Left forelimb (tissue), 1 donor: ENCODE measurements at places on chromosomes 11 and 22.

DNA sequence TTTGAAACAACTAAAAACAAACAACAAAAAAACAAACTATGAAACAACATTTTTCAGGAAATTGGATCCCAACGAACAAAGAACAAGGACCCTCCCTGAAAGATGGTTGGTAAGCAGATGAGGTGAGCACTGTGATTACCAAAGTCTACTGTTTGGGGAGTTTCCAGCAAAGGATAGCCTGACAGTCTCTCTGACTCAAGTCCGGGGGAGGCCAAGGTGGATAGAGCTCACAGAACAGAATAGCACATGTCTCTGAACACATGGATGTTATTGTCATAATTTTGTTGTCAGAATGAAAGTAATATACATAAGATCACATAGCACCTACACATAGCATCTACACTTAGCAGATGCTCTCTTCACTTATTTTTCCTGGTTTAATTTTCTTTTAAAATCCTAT is 501.3 kb upstream of the TENM4 start:
- DNase-seq: no peak

GRCh38 chr11:104451197-104451893 is 287.4 kb upstream of the PDGFD start:
- DNase-seq: no peak

DNA sequence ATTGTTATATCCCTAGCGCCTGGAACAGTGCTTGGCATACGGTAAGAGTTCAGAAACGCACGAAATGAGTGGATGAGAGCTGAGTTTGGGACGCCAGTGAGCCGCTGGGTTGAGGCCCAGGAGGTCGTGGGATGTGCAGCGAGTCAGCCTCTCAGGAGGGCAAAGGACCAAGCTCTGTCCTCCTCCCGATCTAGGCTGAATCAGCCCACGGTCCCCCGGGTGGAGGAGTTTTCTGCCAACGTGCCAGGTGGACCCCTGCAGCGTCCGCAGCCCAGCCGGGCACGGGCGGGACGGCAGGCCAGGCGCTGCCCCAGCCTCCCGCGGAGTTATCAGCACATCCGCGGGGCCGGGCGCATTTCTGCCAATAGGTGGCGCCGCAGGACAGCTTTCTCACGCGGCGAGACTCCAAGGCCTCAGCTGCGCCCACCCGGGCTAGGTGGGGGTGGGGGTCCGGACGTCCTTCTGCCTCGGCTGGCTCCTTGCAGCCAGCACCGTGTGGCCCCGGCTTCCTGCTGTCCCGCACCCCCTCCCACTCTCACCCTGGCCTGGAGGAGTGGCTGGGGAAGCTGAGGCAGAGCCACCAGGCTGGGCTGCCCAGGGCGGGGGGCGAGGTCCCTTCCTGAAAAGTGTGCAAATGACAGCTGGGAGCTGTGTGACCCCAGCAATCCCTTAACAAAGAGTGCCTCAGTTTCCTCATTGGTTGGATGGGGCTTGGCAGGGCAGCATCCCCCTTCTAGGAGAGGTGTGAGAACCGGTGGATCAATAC is 2.2 kb upstream of the RPS19BP1 start:
- peak; percentile 91 for DNase-seq

GRCh38 chr11:87397011-87397865 is 359.5 kb downstream of the TMEM135 start:
- DNase-seq: no peak

- no peak for DNase-seq
Observed at GRCh38 chr11:81744336-81745116, 989.1 kb downstream of the FAM181B start.

GRCh38 chr22:21563912-21564311 is 3.6 kb upstream of the UBE2L3 start:
- DNase-seq: no peak

GRCh38 chr11:115052601-115053000 is 374.3 kb downstream of the NXPE2 start:
- no peak for DNase-seq

DNA sequence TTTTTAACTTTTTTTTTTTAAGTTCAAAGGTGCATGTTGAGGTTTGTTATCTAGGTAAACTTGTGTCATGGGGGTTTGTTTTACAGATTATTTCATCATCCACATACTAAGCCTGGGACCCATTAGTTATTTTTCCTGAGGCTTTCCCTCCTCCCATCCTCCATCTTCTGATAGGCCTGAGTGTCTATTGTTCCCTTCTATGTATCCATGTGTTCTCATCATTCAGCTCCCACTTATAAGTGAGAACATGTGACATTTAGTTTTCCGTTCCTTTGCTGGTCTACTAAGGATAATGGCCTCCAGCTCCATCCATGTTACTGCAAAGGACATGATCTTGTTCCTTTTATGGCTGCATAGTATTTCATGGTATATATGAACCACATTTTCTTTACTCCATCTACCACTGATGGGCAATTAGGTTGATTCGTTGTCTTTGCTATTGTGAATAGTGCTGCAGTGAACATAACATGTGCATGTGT is 14.4 kb downstream of the DEUP1 start:
- no peak for DNase-seq

DNA sequence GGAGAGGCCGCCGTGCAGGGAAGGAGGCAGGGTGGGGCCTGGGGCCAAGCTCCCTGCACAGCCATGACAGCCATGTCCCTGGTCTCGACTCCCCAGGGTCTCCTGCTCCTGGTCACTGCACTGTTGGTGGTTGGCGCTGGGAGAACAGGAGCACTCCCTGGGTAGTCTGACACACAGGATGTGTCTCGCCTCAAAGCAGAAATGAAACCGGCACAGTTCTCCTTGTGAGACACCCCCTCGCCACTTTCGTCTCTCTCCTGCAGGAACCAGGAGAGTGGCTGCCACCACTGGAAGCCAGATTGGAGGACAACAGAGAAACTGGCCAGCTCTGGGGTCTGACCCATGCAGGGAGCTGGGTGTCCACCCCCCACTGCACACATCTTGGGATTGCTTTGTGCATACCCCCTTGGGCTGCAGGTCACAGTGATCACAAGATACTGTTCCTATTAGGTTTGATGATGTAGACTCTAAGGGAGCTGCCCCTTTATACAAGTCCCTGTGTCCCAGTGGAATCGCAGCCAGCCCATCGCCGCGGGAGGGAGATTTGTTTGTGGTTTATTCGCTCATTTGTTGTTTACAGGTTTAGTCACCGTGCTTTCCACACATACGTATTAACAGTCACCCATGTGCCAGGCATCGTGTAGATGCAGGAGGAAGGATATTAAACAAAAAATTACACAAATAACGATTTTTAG is 27.0 kb upstream of the YWHAH start:
- DNase-seq: no peak

DNA sequence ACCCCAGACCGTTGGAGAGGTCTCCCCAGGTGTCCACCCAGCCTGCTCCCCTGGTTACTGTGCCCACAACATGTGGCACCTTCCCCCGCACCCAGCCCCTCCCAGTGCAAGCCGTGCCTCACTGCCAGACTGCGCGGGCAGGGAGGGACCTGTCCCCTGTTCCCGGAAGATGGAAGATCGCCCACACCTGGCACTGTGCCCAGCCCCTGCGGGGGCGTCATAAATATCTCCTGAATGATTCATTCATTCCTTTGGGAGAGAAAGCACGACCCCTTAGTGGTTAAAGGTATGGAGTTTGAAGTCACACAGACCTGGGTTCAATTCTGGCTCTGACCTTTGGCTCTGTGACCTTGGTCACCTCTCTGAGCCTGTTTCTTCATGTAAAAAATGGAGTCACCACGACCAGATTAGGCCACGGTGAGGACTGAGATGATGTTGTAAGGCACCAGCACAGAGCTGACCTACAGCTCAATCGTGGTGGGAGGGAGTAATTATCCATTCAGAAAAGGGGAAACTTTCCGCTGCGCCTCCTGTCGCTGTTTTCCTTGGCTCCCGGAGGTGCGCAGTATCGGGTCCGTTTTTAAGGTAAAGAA is 497 bp upstream of the SYT12 start:
- DNase-seq: no peak

GRCh38 chr22:20147237-20147988 is 3.4 kb downstream of the CCDC188 start:
- no peak for DNase-seq

DNA sequence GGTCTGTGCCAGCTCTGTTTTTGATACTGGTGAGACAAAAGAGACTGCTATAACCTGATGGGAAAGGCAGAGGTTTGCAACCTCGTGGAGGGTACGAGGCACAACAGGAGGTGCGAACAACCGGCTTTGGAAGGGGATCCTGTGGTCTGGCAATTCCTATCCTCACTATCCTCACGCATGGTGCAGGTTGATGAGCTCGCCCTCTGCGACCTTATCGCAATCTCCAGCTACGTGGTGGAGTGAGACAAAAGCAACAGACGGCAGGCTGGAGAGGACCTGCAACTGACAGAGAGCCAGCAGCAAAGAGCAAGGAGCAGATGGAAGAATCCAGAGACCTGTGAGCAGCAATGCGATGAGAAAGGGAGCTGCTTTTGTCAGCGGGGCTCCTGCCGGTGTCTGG is 47.3 kb upstream of the TSKU start:
- no peak for DNase-seq

- DNase-seq: peak; percentile 82
Observed at GRCh38 chr11:112881461-112881860, 79.8 kb upstream of the NCAM1 start.

DNA sequence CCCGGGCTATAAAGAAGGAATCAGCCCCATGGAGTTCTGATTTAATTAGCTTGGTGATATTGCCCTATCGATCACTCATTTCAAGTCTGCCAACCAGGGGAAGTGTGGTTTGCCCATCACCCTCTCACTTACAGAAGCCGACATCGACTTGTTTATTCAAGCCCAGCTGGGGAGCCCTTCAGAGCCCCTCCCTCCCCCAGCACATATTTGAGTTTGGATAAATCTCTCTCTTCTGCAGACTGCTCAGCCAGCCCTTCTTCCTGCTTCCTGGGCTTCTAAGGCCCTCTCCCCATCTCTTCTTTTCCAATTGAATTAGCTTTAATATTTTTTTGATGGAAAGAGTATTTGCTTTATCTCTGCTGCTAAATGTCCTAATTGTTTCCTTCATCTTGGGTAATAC is 299.0 kb downstream of the MIAT start:
- no peak for DNase-seq

DNA sequence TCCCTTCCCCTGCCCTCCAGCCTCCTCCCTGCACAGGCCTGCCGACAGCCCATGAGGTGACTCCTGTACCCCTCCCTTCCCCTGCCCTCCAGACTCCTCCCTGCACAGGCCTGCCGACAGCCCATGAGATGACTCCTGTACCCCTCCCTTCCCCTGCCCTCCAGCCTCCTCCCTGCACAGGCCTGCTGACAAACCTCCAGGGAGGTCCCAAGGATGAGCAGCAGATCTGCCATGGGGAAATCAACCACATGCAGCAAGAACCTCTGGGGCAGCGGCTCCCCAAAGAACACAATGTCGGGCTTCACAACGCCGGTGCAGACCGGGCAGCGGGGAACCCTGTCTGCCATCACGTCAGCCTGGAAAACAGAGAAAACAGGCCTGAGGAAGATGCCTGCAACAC is 12.3 kb downstream of the SIRT3 start:
- no peak for DNase-seq

DNA sequence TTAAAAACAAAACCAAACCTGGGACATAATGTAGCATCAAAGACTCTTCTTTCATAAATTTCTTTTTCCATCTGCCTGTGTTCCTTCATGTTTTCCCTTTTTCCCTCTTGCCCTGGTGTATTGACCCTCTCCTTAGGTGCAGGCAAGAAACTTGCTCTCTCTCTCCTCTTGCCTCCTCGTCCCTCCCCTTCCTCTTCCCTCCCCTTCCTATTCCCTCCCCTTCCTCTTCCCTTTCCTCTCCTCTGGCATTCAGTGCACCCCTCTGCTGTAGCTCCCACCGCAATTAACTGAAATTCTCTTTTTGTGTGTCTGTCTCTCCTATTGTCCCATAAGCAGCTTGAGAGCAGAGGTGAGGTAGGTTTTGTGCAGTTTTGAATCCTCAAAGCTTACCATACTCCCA is 49.9 kb downstream of the CSF2RB start:
- DNase-seq: no peak

DNA sequence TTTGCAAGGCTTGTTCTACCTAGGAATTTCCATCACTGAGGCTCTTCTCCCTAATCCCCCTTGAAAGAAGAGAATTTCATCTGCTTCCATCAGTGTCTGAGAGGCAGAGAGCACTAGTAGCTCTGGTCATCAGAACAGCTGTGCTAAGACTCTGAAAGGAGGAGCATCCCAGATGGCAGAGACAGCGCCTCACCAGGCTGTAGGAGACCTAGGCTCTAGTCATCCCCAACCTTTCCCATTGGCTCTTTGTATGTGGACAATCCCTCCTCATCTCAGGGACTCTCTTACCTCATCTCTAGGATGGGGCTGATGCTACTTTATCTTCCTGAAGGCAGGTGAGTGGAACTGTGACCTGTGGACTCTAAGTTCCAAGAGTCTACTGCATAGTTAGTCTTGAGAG is 8.8 kb upstream of the OR9I1 start:
- no peak for DNase-seq

DNA sequence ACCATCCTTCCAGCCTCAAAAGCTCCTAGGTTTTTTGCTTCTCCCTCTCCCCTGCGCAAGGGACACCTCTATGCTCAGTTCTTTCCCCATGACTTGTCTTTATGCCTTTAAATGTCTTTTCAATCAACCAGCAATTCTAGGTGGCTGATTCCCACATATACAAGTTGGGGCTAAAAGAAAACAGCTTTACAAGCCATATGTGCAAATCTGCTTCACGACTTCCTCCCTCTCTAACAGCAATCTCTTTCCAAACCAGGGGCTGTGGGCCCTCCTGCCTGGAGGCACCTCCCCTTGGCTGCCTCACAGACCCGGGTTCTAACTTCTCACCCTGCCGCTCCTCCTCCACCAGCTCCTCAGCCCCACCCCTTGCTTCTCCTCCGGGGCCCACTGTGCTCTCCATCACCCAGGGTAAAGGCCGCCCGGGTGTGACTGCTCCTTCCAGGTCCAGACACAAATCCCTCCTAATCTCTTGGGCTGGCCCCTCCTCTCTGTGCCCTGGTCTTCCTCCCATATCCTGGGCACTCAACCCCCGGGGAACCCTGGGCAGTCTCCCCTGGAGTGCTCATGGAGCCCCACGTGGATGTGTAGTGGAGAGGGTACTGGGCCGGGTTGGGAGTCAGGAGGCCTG is 14.1 kb downstream of the TMPRSS13 start:
- DNase-seq: peak; percentile 62

- peak; percentile 91 for DNase-seq
Observed at GRCh38 chr11:44095506-44096359, at the start of gene EXT2. TSS of gene EXT2 (plus strand) at chr11:44095678. CDS start at chr11:44107713, 12,035 bp downstream.

GRCh38 chr22:30649430-30650007 is 13.9 kb downstream of the SLC35E4 start:
- no peak for DNase-seq

DNA sequence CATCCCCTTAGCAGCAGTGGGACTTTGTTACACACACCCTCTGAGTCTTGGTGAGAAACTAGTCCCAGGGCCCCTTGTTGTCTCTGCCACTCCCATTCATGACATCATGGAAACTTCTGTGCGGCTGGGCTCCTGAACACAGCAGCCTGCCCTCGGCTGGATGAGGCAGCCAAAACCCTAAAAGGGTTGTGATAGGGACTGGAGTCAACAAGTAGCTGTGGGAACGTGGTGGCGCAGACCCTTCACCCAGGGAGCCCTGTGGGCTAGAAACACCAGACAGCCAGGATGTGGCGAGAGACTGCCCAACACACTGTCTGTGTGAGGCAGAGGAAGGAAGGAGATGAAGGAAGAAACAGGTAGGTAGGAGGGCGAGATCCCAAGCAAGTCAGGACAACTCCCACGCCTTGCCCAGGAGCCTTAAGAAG is 3.9 kb downstream of the CD3D start:
- DNase-seq: no peak
